Foreskin melanocyte (primary cell): ENCODE measurements at places on chromosomes 5 and 9.

GRCh38 chr5:155087036-155087435, 73.5 kb downstream of the KIF4B start:
- DNase-seq, result no peak

- no peak for DNase-seq
Measured at GRCh38 chr9:84319632-84320031, 20.9 kb downstream of the SLC28A3 start.

GRCh38 chr9:95477441-95477840, 39.3 kb downstream of the PTCH1 start:
- no peak for DNase-seq

GRCh38 chr5:129804705-129805104, 56.8 kb downstream of the MINAR2 start:
- DNase-seq, result no peak

DNA sequence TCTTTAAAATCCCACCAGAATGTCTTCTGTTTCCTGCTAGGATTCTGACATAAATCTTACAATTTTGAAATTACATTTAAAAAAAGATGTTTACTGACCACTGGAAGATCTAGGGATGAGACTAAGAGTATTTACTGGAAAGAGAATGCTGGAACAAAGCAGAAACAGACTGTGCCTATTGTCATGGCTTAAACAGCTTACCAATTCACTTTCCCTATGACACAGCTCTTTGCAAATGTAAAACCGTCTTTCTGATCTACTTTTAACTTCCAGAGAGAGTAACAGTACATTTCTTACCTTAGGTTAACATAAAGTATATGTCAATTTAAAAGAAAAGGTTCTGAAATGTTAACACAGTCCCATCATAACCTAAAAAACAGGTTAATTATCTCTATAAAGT, 10.7 kb downstream of the GIN1 start:
- no peak for DNase-seq

- DNase-seq, result no peak
Measured at GRCh38 chr5:16454686-16455085, 10.9 kb downstream of the ZNF622 start.

- DNase-seq, result peak; percentile 75
Measured at GRCh38 chr9:115058175-115058574, 59.8 kb downstream of the TNC start.

GRCh38 chr9:127980060-127980705, 606 bp downstream of the EEIG1 start:
- DNase-seq, result no peak

GRCh38 chr9:125436613-125437443, 175.2 kb downstream of the GAPVD1 start:
- DNase-seq, result no peak

DNA sequence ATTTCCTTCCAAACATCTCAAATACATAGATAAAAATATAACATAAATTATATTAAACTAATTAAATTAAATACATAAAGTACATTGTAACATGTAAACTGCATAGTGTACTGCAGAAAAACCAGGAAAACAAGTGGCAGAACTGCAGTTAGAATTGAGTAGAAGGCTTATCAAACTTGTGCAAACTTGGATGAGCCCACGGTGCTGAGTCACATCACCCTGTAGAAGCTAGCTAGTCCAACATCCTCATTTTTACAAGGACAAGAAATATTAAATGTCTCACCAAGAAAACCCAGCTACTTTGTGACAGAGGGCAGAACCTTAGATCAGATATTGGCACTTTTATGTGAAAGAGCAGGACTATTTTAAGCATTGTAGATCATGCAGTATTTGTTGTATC, 807.9 kb upstream of the NUDT12 start:
- no peak for DNase-seq

- DNase-seq, result no peak
Measured at GRCh38 chr5:158055111-158055501, 196.2 kb upstream of the CLINT1 start.

- DNase-seq, result no peak
Measured at GRCh38 chr5:11482011-11482410, 422.2 kb downstream of the CTNND2 start.

DNA sequence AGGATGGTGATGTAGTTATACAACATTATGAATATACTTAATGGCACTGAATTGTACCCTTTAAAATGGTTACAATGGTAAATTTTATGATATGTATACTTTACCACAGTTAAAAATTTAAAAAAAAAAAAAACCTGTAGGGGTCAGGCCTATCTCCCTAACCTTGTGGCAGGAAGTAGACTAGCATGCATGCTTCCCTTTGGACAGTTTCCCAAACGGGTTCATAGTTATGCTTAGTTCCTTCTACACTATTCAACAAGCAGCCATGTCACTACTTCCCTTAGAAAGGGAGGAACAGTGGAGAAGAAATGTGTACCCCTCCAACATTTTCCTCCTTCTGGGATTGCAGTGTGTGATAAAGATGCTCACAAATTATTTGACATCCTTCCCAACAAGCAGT, 32.5 kb downstream of the IDNK start:
- no peak for DNase-seq

GRCh38 chr5:103620851-103621547, 58.4 kb upstream of the NUDT12 start:
- DNase-seq, result no peak
